ENCODE measurements at places on chromosomes 11 and 22.
A peak's percentile ranks its signal among the peaks of the same experiment; 100 is the strongest.

DNA sequence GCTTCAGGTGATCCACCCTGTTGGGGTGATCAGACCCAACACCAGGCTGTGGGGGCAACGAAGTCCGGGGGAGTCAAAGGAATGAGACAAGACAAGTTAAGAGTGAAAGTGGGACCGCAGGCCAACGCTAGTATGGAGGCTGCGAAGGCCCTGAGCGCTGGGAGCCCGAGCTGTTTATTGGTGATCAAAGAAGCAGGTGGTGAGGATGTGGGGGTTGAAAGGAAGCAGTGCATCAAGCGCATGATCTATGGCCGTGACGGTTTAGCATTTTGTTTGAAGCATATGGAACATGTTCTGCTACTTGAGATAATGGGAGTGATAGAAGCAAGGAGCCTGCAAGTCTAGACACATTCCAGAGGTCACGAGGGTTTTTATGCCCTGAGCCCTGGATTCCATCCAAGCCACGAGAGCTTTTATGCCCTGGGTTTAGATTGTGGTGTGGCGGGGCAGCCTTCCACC is 49.5 kb downstream of the MCHR1 start:
- no peak for DNase-seq

DNA sequence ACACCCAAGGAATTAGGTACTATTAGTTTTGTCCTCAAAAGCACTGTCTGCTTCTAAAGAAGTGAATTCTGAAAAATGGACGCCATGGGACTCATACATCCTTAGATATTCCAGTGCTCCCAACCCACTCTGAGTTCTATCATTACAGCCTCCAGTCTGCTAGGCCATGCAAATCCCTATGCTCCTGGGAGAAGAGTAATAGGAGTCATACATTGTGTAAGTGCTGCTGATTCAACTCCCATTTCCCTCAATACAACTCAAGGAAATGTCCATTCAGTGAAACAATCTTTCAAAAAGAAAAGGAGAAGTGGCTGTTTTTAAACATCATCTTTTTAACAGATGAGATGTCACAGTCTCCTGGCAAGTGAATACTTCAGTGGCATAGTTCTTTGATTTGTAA is 590.2 kb upstream of the LRRC4C start:
- DNase-seq = no peak

DNA sequence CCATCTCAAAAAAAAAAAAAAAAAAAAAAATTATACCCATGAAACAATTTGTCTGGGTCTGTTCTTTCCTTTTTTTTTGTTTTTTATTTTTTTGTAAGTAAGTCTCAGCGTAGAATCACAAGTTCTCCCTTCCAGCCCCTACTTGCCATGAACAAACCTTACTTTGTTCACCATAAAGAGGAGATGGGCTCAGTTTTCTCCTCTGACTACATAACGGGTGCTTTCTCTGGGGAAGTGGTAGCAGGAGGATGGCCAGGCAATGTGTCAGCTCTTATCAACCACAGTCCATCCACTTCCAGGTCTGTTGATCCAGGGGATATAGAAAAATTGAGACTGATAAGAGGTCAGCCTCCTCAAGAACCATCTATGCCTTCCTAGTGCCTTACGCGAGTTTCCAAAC is 11.0 kb downstream of the ASCC2 start:
- DNase-seq = no peak

DNA sequence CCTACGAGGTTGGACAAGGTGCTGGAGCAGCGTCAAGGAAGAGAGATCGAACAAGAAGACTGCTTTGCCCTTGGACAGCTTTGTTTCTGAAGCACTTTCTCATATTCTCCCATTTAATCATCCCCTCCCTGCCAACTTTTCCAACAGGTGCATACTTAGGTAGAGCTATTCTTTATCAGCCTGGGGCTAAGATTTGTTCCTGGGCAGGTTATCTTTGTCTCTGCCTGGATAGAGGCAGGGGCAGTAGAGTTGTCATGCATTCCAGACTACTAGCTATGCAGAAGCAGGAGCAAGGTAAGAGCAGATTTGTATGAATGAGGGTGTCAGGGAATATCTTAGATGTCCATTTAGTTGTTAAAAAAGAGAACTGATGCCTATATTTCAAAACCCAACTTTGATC is 82.3 kb downstream of the PTPRJ start:
- DNase-seq = no peak

DNA sequence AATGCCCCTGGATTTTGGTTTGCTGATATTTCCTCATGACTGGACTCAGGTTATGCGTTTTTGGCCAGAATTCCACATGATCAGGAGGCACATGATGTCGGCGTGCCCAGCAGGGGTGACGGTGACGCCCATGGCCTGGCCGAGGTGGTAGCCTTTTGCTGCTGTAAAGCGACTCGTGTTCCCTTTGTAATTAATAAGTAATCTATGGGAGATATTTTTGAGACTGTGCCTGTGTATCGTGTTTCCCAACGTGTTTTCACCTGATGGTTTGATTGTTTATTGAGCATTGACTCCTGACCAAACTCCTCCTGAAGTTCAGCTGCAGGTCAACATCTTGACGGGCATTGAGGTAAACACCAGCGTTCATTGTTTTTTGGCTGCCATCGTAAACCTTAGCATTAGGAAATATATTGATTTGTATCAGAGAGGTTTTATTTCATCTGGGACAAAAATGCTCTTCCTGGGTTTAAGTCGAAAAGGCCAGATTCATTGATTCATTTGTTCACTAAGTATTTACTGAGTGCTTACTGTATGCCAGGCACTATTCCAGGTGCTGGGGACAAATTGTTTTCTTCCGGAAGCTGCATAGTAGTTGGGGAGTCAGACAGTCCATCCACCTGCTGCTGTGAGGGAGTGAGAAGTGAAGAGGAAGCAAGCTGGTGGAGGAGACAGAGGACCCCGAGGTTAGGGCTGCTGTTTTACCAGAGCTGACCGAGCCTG is 23.6 kb downstream of the DCPS start:
- DNase-seq = no peak

DNA sequence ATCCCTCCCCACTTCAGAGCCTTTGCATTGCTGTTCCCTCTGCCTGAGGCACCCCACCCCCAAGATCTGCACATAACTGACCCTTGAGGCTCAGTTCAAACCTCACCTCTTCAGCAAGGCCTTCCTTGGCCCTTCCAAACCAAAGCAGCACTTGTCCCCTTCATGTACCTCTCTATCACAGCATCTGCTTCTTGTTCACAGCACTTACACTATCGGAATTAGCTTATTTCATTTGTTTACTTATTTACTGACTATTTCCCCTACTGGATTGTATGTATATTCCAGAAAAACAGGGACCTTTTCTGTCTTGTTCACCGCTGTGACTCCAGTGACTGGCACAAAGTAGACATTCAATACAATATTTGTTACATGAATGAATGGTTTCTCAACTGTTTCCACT is 38.0 kb downstream of the HORMAD2 start:
- no peak for DNase-seq

- peak; percentile 40 for DNase-seq
Observed at GRCh38 chr22:46416520-46416871, 81.0 kb downstream of the TRMU start.

- no peak for DNase-seq
Observed at GRCh38 chr11:66768818-66769217, 39.8 kb upstream of the SPTBN2 start.

GRCh38 chr11:36012979-36013378 is 69.1 kb downstream of the LDLRAD3 start:
- DNase-seq = no peak

DNA sequence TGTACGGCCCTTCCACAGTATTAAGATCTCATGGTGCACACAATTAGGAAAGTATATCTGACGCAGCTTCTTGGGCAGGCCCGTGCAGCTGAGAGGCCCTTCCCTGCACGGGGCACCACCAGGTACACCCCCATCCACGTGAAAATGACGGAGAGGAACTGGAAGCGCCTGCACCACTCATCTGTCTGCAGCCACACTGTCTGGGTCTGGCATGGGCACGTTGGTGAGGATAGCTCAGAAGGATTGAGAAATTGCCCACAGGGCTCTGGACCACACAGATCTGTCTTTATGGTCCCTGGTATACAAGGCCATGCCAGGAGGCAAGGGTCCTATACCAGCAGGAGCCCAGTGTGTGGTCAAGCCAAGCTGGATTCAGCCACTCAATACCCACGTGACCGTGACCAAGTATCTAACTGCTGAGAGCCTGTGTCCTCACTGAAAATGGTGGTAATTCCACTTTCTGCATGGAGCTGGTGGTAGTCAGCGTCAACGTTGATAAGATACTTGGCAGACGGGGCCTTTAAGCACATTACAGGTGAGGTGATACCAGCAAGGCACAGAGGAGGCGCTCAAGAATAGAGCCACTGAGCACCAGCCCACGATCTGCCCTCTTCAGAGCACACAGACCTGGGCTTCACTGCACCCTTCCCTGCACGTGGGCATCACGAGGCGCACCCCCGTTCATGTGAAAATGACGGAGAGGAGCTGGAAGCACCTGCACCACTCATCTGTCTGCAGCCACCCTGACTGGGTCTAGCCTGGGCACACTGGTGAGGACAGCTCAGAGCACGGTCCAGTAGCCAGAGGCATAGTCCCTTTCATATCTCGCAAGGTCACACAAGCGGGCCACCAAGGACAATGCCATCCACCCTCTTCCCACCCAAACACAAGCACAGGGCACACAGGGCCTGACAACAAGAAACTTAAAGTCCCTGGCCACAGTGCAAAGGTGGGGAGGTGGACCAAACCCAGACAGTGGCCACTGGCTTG is 28.4 kb downstream of the SHANK2 start:
- DNase-seq = no peak

DNA sequence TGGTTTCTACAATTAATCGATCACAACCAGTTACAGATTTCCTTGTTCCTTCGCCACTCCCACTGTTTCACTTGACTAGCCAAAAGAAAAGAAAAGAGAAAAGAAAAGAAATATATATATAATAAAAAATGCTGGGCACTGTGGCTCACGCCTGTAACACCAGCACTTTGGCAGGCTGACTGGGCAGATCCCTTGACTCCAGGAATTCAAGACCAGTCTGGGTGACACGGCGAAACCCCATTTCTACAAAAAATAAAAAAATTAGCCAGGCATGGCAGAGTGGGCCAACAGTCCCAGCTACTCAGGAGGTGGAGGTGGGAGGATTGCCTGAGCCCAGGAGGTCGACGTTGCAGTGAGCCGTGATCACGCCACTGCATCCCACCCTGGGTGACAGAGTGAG is 83.8 kb downstream of the NAT10 start:
- DNase-seq = no peak

DNA sequence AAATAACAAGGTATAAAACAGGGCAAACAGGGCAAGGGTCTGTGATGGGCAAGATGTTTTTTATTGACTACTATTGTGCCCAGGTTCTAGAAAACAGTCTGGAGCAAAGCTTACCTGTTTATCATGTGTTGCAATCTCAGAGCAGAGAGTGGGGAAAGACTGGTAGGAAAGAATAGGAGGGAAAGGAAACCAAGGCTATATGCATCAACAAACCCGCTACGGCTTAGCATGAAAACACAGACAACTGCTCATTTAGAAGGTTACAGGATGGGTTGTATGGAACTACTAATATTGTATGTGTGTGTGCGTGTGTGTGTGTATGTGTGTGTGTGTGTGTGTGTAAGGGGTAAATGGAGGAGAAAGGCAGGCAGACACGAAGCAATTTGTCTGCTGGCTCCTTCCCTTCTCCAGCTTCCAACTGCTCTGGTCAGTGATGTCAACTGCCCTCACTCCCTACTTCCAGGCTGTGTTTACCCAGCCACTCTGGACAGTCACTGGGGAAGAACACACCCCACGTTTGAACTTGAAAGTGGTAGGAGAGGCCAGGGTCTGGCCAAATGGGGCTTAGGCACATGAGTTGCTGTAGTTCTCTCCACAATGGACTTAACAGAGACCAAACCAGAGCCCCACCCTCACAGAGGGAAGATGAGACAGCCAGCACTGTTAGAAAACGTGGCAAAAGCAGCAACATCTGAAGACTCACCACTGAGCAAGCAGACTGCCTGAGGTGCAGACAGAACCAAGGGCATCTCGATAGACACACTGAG is 47.0 kb downstream of the GAB2 start:
- no peak for DNase-seq

DNA sequence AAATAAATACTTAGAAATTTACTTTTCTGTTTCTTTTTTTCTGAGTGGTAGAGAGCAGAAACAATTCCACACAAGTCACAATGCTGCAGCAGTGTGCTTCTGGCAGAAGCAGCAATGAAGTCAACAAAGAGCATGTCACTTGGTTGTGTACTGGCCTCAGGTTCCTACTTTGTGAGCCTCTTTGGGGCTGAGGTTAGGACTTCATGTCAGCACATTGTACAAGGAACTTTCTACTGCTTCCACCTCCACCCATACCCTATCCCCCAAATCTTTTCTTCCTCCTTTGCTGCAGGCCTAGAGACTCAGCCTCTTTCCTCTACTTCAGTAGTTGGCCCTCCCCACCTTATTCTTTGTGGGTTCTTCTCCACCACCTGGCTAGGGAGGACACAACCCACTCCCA is 252.7 kb upstream of the PITPNB start:
- DNase-seq = no peak

- DNase-seq = no peak
Observed at GRCh38 chr11:82631722-82632630, 101.7 kb downstream of the FAM181B start.

- no peak for DNase-seq
Observed at GRCh38 chr22:49751318-49751965, 76.2 kb downstream of the BRD1 start.

- DNase-seq = peak; percentile 57
Observed at GRCh38 chr11:114115451-114115928, 56.0 kb downstream of the ZBTB16 start.

GRCh38 chr11:76523786-76524436 is 79.1 kb downstream of the EMSY start:
- DNase-seq = no peak

GRCh38 chr22:40721266-40721665 is 42.0 kb downstream of the MCHR1 start:
- DNase-seq = peak; percentile 68

DNA sequence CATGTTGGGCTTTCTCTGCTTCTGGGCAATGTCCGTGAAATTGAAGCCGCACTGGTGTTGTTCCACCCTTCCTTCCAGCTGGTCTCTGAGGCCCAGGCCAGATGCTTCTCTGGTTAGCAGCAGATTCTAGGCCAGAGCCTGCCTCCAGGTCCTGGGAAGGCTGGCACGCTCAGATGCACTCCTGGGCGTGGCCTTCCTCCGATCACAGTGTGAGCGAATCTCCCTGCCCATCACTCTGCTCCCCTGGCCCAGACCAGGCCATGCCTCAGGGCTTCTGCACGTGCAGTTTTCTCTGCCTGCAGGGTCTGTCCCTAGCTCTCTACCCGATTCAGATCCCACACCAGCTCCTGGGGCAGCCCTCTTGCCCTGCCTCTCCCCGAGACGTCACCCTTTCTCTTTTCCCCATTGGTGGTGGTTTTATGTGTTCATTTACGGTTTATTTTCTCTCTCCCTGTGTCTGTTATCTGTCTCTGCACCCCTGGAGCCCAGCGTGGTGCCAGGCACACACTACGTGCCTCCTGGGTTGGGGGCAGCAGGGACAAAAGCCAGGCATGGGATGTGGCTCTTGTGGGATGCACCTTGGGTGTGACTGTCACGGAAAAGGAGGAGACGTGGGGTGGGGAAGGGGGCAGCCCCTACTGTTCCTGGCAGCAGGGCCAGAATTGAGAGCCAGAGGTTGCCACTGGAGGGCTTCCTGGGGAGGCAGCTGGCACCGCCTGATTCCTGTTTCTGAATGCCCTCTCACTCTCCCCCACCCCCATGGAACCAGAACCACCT is 66.0 kb downstream of the KCNQ1 start:
- no peak for DNase-seq
